Stromal cell of bone marrow (primary cell): ENCODE measurements at places on chromosomes 7 and 10.

- no peak for DNase-seq
These were observed 140.4 kb upstream of the MAGI2 start for GRCh38 chr7:79593866-79594301.

- no peak for DNase-seq
These were observed 12.1 kb upstream of the PYROXD2 start for GRCh38 chr10:98427011-98427515.

- DNase-seq: no peak
These were observed 389.8 kb upstream of the SORCS1 start for GRCh38 chr10:107554333-107554732.

DNA sequence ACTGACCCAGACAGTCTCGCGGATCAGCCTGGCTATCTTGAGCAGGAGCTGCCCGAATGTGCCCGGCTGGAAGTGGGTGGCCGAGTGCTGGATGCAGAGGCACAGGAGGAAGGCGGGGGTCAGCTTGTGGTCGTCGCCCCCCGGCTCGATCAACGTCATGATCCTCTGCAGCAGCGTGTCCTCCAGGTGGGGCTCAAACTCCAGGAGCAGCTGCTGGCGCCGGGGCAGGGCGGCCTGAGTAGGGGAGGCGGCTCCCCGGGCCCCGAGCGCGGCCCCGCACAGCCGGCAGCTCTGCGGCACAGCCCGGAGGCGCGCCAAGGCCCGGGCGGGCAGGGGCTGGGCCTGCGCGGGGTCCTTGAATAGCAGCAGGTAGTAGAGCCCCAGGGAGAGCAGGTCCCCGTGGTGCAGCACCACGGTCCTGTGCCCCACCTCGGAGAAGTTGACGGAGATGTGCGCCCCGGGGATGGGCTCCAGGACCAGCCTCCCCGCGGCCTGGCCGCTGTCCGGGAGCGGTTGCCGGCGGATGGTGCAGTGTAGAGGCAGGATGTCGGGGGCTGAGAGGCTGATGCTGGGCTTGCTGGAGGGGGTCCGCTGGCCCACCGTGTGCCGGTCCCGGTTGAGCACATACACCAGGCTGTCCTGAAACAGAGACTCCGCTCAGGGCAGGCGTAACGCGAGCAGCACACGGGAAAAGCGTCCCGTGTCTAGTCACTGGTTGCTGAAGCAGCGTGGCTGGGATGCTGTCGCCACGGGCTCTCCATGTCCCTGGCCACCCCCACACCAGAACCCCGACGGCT lies 27.0 kb downstream of the PAPOLB start:
- no peak for DNase-seq

DNA sequence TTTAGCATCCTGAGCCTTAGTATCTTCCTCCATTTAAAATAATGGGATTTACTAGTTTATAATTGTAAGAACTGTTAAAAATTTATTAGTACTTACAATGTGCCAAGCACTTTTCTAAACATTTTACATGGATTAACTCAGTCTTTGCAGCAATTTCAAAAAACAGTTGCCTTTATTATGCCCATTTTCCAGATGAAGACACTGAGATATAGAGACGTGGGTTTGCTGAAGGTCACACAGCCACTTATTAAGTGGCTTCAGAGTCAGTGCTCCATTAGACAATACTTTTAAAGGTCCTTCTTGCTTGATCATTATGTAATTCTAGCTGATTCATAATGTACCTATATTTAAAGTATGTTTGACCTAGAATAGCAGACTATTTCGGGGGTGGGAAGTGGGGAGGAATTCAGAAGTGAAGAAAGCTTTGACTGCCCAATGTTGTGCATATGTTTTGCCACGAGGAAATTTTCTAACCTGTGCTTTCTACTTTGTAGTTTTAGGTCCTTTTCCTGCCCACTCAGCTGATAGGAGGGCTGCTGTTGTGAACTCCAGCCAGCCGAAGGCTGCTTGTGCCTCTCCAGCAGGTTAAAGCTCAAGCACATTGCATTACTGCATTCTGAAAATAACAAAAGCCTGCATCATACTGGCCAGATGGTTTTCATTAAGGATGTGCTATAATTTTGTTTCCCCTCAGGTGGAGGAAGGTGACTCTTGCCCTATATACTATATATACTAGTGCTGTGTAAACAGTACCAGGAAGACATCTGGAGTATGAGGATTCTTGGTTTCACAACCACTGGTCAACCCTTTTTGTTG lies 4.3 kb downstream of the PLEKHA8 start:
- DNase-seq: no peak
